ENCODE measurements at places on chromosomes 4 and X.

- DNase-seq, result no peak
Observed at GRCh38 chr4:153014460-153014859, 78.3 kb downstream of the FHDC1 start.

DNA sequence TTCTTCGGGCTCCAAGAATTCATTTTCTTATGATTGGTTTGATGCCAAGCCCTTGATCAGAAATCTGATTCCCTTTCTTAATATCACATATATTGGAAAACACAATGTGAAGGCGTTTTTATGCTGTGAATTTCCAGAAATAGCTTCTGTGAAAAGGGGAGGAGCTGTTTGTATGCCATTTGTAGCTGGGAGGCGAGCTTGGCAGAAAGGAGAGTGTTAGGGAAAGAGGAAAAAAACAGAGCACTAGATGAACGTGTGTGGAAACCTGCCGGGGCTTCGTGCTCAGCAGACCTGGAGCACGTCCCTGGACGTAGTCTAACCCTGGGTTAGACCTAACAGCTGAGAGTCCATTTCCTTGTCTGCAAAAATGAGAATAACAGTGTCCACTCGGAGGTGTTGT, 3.4 kb downstream of the CLCN4 start:
- no peak for DNase-seq

DNA sequence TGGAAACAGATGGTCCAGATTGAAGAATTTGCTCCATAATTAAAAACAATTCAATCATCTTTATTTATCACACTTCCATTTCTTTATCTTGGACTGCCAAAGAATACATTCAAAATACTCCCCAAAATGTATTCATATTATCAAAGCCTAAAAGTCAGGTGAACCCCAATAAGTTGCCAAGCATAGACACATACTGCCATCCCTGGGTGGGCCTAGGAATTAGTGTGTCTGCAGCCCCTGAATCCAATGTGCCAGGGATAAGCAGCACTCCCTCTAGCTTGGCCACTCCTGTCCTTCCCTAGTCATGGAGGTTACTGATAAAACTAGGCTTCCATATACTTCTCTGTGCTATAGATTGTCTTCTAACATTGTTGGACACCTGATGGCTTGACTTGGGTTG, 199.9 kb downstream of the TENM3 start:
- DNase-seq, result no peak

- no peak for DNase-seq
Observed at GRCh38 chr4:120105472-120105871, 38.8 kb upstream of the MAD2L1 start.

DNA sequence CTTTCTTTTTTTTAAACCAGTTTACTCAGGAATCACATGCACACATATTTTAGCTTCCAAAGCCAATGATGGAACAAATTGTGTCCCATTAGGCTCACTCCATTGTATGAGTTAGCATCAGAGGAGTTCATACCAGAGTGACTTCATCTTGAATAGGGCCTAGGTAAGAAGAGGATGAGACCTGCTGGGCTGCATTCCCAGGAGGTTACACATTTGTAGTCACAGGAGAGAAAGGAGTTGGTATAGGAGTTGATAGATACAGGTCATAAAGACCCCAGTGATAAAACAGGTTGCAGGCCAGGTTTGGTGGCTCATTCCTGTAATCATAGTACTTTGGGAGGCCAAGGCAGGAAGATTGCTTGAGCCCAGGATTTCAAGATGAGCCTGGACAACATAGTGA, 9.3 kb downstream of the PDGFRA start:
- no peak for DNase-seq

DNA sequence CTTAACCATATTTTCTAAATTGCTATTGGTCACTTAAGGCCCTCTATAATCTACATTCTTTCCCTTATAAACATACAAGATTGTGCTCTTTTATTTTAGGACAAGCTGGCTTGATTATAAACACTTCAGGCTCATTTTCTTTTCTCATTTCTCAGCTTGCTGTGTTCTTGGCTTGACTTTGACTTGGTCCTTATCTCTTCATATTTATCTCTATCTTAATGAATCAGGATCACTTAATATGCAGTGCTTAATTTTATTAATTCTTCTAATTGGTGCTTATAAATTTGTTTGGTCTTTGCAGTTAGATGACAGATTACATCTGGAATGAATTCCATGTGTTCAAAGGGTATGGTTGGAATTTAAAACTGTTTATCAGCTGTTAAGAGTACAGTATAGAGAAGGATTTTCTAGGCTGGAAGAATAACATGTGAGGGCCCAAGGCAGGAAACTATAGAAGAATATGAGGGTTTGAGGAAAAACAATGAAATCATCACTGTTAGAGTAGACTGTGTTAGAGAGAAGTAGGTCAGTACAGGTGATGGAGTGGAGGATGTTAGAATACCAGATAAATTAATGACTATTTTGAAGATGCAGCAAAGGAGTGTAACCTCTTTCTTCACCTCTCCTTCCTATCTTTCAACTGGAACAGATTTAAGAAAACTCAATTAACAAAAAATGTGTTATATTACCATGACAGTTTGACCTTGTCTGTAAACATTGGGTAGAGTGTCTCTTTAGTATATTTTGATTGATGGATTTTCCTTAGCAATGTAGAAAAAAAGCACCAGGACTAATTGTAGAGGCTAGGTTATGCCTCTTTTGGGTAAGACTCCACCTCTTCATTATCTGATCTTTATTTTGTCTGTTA, 169.6 kb downstream of the RAPGEF2 start:
- no peak for DNase-seq

GRCh38 chrX:121546317-121546716, 498.9 kb downstream of the GLUD2 start:
- DNase-seq, result no peak

DNA sequence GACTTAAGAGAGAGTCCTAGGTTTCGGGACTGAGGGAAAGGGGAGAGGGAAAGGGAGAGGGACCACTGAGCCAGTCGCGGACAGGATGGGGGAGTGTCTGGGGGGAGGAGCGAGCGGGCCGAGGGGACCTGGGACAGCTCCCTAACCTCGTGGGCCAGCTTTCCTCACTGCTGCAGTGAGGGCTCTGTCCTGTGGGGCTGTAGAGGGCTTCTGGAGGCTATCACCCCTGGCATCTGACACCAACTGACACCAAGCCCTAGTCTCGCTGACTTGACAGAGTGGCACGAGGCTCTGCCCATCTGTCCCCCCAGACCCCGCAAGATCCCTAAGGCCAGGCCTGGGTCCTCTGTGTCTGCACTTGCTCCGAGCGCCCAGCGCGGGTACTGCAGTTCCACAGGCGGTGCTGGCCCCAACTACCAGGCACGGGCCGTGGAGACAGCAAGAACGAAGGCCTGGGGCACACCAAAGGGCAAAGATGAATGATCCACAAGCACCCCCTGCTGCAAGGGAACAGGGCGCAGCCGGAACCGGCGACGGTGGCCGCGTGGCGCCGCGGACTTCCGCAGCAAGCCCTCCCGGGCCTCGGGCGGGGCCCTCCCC, 465 bp downstream of the HAUS7 start:
- no peak for DNase-seq

GRCh38 chr4:61517144-61517543, 317.0 kb downstream of the ADGRL3 start:
- DNase-seq, result no peak

DNA sequence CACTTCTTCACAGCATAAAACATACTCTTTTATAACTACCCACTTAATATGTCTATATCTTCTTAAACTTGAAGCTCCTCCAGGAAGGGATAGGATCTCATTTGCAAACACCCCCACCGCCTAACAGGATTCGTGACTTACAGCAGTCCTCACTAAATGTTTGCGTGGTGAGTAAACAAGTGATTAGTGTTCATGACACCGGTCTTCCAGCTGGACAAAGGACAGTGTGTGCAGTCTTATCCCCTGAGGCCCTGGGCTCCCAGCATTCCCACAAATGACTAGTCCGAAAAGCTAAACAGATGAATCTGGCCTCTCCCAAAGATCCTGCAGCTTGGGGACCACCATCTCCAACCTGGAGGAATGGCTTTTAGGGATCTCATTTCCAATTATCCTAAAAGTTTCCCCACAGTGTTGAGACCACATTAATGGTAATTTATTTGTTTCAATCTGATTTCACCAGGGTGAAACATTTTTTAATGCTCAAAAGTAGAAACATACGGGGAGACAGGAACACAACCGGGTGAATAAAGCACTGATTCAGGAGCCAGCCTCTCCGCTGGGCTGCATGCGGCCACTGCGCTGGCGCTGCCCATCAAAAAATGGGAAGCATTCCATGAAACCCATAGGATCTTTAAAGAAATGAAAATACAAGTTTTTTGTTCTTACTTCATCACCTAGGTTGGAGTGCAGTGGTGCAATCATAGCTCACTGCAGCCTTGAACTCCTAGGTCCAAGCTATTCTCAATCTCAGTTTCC, 69.2 kb downstream of the HADH start:
- DNase-seq, result no peak

GRCh38 chr4:4859325-4859798, at the start of gene MSX1:
TSS of gene MSX1 (plus strand) at chr4:4859665. CDS start at chr4:4859900, 235 bp downstream.
- peak; percentile 78 for DNase-seq

DNA sequence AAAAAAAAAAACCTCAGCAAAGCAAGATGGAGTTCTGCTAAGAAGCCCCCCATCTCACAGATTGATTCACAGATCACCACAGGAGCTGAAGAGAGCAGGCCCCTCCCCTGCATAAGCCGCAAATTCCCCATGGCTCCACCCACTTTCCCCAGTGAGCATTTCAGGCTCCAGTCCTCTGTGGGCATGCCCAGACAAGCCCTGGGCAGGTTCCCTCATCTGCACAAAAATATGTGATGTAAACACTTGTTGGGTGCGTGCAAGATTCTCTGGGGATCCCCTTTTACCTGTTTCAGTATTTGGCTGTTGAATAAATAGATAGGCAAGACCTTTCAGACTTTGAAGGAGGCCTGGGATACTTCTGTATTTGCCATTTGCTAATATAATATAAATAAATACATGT, 514.3 kb downstream of the PCDH7 start:
- no peak for DNase-seq

GRCh38 chr4:5933116-5933515, 40.2 kb upstream of the CRMP1 start:
- peak; percentile 34 for DNase-seq

- no peak for DNase-seq
Observed at GRCh38 chr4:25965629-25966028, 51.6 kb downstream of the SMIM20 start.

DNA sequence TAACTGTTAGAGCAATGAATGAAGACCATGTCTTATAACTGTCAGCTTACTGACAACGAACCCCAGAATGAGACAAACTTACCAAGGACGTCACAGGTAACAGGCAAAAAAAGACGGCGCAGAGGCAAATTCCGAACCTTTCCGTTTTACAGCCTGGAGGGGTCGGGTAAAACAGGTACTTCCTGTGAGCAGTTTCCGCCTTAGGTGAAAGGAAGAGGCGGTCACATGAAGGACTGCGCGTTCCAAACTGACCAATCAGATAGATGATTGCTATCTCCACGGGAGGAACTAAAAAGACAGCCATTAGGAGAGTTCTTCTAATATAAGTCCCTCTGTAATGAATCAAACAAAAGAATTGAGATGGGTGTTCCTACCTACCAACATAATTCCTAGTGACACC, at the start of gene COX7B2:
Gene COX7B2, minus strand, starts transcription at position 168 of the 400 bp plus-strand sequence. CDS start 174,053 bp downstream, outside the sequence.
- DNase-seq, result no peak

All from putamen (tissue), 1 donor.